ENCODE measurements at places on chromosomes 2 and 18.

GRCh38 chr2:235567842-235568241 lies 74.0 kb downstream of the AGAP1 start:
- no peak for DNase-seq

DNA sequence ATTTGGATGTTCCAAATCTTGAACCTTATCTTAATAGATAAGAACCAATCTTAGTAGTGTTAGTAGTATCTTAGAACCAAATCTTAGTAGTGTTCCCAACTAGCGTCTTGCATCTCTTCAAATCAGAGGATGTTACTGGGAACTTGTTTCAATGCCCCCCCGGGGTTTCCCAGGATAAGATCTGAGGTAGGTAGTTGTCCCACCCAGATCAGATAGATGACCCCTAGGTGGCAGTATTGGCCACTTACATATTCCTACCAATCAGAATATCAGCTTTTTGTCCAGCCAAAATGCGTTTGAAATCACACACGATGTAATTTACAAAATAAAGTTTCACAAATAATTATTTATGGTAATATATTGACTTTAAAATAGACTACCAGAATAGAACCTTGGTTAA lies 314.8 kb downstream of the MBD2 start:
- DNase-seq, result no peak

DNA sequence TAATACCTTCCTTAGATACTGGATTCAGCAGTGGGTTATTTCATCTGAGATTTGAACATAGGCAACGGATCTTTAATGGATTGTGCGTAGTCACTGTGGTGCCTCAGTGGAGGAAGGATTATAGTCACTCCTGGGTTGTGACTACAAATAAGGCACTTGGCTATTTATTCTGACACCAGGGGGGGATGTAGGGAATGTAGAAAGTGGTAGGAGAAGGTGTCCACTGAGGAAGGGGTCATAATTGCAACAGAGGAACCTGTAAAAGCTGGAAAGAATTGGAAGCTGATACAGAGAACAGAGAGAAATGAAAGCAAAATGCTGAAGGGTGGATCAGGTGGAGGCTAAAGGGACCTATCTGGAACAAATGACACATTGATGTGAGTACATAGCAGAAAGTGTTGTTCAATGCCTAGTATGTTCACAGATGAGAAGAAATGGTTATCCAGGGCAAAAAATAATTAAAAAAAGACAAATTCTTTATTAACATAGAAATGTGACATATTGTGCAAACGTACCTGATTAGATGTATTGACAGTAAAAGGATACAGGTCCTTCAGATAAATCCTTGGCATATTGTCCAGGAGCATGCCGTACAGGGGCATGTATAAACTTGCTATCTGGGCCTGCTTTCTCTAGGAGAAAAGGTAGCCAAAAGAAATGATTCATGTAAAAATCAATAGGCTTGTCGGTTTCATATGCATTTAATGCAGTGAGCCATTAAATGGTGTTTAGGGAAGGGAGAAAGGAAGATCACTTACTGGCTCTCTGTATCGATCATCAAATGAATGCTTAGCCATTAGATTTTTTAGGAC lies 91.2 kb upstream of the CCDC195 start:
- no peak for DNase-seq

- no peak for DNase-seq
Measured at GRCh38 chr18:49030692-49031443, 80.1 kb upstream of the SMAD7 start.

- DNase-seq, result no peak
Measured at GRCh38 chr2:71846669-71847291, 300.9 kb downstream of the CYP26B1 start.

DNA sequence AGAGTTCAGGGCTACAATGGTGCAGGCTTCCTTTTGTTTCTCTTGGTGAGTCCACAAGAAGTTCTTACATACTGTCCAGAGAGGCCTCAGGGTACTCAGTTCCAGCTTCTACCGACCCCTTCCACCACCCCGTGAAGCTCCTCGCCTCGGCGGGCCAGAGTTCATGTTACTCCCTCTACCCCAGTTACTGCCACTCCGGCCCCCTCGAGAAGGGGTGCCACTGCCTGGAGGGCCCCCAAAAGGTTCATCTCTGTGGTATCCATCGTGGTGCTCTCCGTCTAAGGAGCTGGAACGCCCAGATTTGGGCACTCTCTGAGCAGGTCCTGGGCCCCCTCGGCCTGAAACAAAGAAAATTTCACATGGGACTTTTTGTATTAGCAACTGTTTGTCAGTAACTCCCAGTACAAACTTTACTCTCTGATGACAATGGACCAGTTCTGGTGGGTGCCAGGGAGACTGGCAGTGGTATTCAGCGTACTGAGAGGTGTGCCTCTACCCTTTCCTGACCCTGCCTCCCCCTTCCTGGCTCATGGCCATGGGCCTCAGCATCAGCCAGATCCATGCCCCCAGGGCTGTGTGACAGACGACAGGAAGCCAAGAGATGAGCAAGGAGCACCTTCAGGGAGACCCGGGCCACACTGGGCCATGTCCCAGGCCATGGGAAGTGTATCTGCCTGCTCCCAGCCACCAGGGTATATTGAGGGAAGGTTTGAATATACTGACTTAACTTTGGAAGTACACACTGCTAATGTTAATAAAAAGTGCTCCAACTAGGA lies 5.1 kb downstream of the SFT2D3 start:
- DNase-seq, result no peak

DNA sequence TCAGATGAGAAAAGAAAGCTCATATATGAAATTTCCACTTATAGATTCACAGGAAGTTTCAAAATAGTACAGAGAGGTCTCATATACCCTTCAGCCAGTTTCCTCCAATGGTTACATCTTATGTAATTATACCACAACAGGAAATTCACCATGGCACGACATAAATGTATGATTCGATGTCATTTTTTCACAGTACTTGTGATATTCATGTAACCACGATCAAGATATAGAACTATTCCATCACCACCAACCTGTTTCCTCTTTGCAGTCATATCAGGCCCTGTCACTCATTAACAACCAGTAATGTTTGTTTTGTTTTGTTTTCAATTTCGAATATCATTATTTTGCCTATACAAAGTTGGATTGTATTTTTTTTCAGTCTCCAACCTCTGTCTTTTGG lies 314.3 kb upstream of the POU3F3 start:
- no peak for DNase-seq

GRCh38 chr2:217360781-217361482 lies 501.1 kb upstream of the TNP1 start:
- DNase-seq, result no peak

GRCh38 chr2:201956361-201956760 lies 77.3 kb upstream of the FZD7 start:
- no peak for DNase-seq

GRCh38 chr2:166775176-166775575 lies 113.1 kb upstream of the XIRP2 start:
- DNase-seq, result no peak

- no peak for DNase-seq
Measured at GRCh38 chr2:124882423-124882822, 857.3 kb downstream of the CNTNAP5 start.

DNA sequence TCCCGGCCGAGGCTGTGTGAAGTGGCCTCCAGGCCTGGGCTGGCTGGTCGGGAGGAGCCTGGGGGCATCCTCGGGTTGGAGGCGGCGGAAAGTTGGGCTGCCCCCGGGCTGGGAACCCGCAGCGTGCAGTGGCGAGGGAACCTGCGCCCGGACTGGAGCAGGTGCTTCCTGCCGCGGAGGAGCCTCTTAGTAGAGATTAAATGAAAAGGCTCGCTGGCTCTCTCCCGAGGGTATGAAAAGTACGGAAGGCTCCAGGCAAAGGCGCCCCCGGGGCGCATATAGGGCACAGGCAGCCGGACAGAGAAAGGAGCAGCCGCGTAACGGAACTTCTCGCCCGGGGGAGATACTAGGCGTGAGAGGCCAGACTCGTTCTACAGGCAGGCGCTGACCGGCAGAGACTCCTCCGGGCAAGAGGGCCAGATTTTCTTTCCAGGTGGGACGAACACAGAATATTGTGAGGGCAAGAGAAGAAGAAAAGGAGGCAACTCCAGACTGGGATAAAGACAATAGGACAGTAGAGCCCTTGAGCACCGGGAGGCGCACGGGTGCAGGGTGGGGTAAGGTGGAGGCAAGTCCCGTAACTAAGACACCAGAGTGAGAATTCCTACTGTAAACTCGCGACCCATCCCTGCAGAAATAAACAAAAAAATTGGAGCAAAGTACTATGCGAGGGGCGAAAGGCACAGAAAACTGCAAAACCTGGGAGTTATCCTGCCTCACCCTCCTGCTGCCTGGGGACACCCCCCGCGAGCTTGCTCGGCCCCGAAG lies 816 bp downstream of the CDH2 start:
- DNase-seq, result no peak

- no peak for DNase-seq
Measured at GRCh38 chr18:58391231-58391825, 237.6 kb downstream of the ALPK2 start.

- no peak for DNase-seq
Measured at GRCh38 chr2:85019121-85019520, 48.2 kb downstream of the KCMF1 start.

GRCh38 chr2:141055531-141055930 lies 1075.3 kb downstream of the LRP1B start:
- DNase-seq, result no peak

DNA sequence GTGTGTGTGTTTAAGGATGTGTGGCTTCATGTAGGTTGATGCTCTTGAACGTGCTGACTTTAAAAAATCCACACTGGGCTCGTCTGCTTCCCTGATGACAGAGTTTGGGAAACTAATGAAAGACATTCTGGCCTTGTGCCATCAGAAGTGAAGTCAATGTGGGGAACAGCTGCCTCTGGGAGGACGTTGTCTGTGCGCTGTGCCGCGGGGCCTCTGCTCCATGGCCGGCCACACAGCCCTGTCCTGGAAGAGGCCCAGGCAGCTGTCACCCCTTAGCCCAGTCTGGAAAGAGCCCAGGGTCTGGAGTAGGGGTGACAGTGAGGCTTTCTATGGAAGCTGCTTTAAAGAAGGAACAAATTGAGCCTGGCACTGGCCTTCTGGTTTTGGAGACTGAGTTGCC lies 155.8 kb downstream of the SH3RF3 start:
- DNase-seq, result no peak

DNA sequence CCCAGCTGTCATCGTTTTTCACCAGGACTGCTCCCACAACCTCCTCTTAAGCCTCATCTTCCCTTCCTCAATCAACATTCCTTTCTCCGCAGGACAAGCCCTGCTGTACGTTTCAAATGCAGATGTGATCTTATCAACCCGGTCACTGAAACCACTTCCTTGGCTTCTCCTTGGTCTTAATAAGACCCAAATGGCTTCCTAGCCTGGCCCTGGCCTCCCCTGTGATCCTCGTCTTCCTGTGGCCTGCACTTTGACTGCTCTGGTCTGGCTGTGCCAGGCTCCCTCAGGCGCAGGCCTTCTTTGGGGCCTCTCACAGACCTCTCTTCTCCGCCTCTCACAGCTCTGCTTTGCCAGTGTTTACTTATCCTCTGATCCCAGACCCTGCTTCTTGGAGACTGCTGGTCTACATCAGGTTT lies 4.7 kb upstream of the ADNP2 start:
- DNase-seq, result no peak

- no peak for DNase-seq
Measured at GRCh38 chr2:192286093-192286701, 91.5 kb upstream of the TMEFF2 start.

DNA sequence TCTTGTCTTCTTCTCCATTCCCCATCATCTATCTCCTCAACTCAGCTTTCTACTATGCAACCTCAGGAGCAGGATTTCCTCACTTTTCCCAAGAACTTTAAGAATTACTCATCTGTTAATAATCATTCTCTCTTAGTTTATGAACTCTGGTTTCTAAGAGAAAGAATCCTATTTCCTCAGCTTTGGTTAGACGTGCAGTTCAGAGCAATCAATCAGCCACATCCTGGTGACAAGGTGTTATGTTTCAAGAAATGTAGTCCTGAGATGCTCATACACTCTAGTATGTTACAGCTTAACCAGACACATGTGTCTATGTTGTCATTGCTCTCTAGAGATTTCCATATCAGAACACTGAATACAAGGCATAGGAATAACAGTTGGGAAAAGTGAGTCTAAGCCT lies 277.9 kb downstream of the MBD2 start:
- no peak for DNase-seq

GRCh38 chr2:122682356-122682755 lies 926.9 kb downstream of the TSN start:
- no peak for DNase-seq

DNA sequence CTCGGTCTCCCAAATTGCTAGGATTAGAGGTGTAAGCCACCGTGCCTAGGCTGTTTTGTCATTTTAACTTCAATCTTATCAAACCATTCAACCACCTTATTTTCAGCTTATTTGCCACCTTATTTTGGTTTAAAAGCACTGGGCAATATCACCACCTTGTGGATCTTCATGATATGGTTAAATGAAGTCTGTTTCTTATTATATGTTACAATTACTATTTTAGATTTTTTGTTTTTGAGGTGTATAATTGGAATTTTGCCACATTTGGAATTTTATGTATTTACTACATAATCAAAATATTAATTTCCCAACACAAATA lies 43.8 kb upstream of the SCN9A start:
- no peak for DNase-seq

GRCh38 chr2:238582159-238582558 lies 155.4 kb downstream of the ASB1 start:
- no peak for DNase-seq

GRCh38 chr2:128753800-128754199 lies 435.1 kb upstream of the HS6ST1 start:
- DNase-seq, result no peak

DNA sequence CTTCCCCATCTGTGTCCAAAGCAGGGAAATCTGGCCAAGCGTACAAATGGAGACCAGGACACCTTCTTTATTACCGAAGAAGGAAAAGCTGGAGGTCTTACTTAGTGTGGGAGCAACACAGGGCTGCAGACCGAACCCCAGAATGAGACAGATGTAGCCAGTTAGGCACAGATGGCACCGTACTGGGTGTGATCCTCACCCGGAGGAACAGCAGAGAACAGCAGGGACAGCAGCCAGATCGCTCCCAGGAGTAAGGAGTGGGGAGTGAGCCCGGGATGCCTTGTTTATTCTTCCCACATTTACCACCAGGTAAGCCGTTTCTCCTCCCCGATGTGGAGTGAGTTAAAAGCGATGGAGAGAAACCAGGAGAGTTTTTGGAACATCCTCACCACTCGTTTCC lies 150.7 kb upstream of the SPRED2 start:
- DNase-seq, result no peak

GRCh38 chr2:56231361-56231760 lies 47.6 kb downstream of the CCDC85A start:
- no peak for DNase-seq

GRCh38 chr2:177322801-177323261 lies 58.3 kb upstream of the NFE2L2 start:
- DNase-seq, result no peak

GRCh38 chr2:85827879-85828569 lies 60.8 kb downstream of the ST3GAL5 start:
- no peak for DNase-seq

- DNase-seq, result no peak
Measured at GRCh38 chr2:233845301-233846060, 8.9 kb downstream of the HJURP start.

DNA sequence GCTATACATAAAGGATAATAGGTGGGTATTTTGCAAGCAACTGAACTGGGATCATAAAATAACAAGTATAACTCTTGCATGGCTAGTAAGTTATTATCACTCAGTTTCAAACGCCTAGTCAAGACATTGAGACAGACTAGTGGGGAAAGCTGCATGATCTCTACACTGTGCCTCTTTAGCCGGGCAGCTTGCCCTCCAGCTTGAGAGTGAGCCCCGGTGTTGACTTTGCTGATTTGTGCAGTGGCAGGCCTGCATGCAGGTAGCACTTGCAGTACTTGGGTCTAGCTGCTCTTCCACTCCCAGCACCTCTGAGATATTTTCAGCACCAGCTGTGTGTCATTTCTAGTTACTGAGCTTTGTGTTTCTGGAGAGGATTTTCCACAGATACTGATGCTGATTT lies 118.8 kb upstream of the DAPL1 start:
- DNase-seq, result no peak
